ENCODE measurements at places on chromosomes 5 and 9.

DNA sequence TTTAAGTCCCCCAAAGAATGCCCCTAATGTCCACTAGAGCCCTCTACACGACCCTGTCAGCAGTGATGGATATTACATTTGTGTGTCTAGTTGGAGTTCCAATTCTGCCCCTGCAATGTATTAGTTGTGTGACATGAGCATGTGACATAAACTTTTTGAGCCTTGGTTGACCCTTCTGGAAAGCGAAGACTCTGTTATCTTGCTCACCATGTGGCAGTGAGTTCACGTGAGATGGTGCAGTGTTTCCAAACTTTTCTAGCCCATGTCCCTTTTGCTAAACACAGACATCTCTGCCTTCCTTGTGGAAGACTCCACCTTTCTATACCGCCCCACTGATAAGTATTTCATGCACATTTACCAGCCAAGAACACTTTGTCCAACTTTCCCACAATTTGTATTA, 87.0 kb upstream of the BOD1 start:
- DNase-seq: no peak

DNA sequence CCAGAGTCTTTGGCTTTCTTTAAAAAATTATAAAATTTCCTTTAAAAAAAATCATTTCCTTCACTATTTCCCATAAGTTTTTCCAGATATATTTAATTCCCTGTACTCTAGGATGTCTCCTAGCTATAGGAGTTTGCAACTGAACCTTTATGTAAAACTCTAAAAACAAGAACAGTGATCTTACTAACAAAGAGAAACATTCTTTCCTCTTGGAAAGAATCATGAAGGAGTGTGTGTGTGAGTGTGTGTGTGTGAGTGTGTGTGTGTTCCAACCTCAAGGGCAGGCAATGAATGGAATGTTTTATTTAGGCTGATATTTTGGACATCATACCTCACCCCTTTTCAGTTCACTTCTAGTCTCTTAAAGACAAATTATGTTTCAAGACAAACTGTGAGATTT, 309.2 kb downstream of the CEMIP2 start:
- no peak for DNase-seq

DNA sequence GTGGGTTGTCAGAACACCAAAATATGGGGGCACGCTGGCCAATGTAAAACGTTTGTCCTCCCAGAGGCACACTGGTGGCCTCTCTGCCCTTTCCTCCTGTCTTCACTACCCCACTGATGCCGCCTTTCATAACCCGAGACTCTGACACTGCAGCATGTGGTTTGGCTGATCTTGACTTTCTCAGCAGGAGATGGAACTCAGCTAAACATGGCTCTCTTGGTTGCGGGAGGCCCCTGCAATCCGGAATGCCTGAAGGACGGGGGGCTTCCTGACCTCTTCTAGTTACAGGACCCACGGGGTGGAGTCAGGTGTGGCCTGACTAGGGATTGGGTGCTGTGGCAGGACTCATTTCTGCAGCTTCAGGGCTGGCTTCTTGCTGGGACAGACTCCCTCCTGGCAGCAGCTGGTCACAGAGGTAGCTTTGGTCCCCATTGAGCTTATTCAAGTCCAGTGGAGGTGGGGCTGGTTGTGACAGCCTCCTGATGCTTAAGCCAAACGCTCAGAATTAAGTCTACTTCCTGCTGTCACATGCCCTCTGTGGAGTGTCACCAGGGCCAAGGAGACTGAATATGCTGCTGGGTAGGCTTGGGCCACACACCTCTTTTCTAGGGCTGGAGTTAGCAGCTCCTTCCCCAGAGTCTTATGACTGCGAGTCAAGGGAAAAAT, 44.2 kb downstream of the NXNL2 start:
- no peak for DNase-seq

DNA sequence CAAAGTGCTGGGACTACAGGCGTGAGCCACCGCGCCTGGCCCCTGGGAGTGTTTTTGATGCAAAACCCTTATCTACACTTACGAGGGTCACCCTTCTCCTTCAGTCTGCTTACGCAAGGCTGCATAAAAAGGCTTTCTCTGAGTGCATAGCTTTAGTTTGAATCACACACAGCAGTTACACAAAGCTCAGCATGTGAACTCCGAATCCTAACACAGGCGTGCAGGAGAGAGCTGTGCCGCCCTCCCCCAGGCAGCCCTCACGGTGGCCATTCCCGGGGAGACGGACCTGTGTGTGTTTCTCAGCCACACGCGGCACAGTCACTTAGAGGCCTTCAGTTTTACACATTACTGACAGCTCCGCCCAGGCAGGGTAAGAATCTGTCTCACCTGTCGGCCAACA, 26.7 kb downstream of the EXD3 start:
- DNase-seq: no peak

- no peak for DNase-seq
These were observed 43.8 kb downstream of the FAT2 start for GRCh38 chr5:151547364-151547763.

DNA sequence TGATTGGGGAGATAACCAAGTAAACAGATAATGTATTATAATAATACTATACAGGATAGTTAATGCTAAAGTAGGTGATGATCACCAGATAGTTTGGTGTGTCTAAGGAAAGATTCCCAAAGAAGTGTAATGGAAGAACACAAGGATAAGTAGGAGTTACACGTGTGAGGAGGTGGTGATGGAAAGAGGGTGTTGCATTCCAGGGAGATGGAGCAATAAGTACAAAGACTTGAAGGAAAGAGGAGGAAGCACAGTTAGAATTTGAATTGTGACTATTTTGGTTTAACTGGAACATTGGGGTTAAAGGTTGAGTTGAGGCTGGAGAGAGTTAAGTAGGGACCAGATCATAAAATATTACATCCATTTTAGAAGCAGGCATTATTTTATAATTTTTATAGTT, 76.9 kb downstream of the IPO11 start:
- DNase-seq: no peak

DNA sequence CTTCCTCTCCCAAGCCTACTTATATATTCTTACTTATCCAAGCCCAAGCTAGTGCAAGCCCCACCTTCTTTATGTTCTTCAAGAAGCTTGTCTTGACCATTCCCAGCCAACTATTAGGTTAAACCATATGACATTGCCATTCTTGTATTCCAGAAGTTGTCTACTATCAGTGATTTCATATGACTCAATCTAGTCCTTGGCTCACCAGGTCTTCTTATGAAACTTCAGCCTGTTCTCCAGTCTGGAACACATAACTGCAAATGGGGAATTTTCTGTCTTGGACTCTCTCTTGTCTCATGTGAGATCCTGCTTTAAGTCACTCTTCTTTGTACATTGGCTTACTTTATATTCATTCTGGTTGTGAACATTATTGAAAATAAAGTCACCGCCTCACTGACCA, 130.7 kb downstream of the TTLL11 start:
- no peak for DNase-seq

GRCh38 chr9:128637656-128638055, 19.0 kb downstream of the DYNC2I2 start:
- DNase-seq: no peak

- no peak for DNase-seq
These were observed 123.2 kb downstream of the TEX10 start for GRCh38 chr9:100229561-100229960.

GRCh38 chr5:109989994-109990722, 300.4 kb downstream of the MAN2A1 start:
- no peak for DNase-seq

DNA sequence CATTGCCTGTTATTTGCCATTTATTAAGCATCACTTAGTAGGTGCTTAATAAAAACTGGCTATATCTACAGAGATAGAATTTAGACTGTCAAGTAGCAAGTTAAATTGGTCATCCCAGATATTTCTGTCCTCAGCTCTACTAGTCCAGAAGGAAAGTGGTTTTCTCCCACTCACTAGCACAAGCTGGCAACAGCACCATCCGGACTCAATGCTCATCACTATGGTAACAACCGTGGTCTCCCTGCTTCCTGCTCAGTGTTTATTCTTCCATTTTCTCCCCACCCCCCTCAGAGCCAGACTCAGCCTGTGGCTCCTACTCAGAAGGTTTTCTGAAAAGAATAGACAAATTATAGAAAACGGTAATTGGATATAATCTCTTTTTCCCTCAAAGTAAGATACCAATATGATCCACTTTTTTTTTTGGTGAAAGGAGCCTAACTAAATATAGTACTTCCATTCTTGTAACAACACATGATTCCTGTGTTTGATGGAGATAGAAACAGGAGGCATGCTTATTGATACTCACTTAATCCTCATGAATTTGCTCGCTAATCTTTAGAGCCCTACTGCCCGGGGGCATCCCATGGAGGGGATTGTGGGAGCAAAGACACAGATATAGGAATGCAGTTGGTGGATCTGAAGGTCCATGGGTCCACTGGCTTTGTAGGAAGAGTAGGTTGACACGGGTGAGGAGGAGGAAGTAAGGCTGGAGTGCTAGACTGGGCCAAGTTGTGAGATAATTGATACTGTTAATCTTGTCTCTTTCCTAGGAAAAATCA, 191.4 kb downstream of the MAN2A1 start:
- DNase-seq: no peak

- DNase-seq: no peak
These were observed 35.3 kb downstream of the MAT2B start for GRCh38 chr5:163540696-163541095.

GRCh38 chr5:157513182-157513581, 53.2 kb downstream of the NIPAL4 start:
- DNase-seq: no peak

DNA sequence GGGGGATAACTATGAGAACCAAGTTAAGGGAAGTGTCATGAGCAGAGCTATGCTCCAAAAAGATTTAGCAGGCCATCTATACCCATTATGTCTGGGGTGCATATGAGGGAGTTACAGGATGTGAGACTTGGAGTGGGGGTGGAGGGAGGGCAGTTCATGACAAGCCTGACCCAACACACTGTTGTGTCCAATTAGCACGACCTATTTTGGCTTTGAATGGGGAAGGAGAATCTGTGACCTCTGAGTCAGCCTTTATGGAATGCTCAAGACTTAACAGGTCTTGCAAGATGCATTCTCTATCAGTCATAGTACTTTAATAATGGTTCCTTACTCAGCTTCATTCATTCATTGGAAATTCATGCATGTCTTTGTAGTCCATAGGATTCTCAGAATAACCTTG, 71.7 kb downstream of the GRIA1 start:
- DNase-seq: no peak

DNA sequence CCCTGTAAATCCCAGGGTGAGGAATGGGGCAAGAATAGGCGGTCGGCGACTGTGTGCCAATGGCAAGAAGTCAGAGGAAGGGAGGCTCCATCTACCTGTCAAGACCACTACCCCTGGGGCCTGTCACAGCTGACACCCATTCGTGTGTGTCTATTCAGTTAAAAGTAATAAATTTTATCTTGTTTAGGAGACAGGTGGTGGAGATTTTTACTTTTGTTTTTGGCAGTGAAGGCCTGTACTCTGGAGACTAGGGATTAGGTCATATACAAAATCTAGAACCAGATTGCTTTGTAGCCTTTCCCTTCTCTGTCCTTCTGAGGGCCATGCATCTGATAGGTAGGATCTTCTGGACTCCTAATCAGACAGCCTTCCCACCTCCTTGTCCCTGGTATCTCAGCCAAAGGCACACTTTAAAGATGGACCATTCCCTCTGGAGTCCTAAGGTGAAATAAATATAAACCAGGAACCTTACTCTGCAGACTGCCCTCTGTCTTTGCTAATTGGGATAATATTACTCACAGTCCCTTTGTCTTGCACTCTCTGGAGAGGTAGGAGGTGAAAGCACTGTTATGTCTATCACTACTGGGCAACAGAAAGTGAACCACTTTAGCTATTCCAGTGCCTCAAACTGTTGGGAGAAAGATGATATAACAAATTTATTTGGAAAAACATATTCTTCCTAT, 213.2 kb upstream of the ACTBL2 start:
- DNase-seq: no peak

- no peak for DNase-seq
These were observed 240.6 kb upstream of the MAP3K1 start for GRCh38 chr5:56574778-56575177.

DNA sequence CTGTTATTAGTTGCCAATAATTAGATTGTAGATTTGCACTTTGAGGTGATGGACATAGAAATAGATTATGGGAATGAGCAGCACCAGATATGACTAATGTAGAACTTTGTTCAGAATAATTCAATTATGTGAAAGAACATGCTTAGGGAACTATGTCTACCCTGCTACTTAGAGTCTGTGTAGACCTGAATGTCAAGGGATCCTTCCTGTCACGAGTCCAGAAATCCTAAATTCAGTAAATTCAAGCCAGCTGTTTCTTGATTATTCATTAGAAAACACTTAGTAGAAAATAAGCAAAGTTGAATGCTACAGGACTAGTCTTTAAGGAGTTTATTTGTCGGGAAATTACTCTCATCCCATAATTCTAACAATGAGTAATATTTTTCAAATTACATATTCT, 887.3 kb upstream of the SEMA6A start:
- DNase-seq: no peak

DNA sequence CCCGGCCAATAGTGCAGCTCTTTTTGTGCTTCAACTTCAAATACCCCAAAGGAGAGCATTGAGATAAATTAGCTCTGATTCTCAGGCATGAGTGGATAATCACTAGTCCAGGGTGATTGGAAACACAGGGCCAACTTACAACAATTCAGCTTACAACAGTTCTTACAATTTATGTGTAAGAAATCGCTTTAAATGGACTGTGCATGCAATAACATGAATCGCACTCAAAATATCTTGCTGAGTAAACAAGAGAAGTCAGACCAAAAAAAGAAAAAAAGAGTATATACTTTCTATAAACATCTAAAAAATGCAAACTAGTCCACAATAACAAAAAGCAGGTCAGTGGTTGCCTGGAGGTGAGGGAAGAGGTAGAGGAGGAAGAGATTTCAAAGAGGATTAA, 150.6 kb upstream of the EDIL3 start:
- no peak for DNase-seq

- DNase-seq: no peak
These were observed 122.8 kb downstream of the CAMK4 start for GRCh38 chr5:111347021-111347420.

DNA sequence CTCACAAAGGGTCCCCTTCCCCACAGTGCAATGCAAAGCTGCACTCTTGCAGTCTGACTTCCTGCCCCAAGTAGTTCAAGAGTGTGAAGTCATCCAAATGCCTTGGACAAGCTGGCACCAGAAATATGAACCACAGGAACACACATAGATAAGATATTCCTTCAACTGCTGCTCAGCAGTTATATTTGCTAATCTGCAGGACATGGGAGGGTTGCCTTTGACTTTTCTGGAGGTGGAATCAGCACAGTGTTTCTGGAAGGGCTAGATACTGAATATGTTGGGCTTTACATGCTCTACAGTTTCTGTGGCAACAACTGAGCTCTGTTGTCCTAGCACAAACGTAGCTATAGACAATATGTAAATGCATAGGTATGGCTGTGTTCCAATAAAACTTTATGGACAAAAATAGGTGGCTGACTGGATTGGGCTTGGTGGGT, 96.7 kb upstream of the PCA3 start:
- no peak for DNase-seq

- no peak for DNase-seq
These were observed 803.6 kb downstream of the NR2F1-AS1 start for GRCh38 chr5:92777421-92777820.

GRCh38 chr5:106415541-106415940, 1255.2 kb downstream of the EFNA5 start:
- no peak for DNase-seq

- no peak for DNase-seq
These were observed 15.7 kb downstream of the DAB2 start for GRCh38 chr5:39409033-39409432.
